ENCODE measurements at places on chromosomes 2 and 18. TPM values are rescaled to one million over a fixed set of nuclear protein-coding genes. Genes with fewer than 3 reads are reported as not detected.

Gene KCNJ3
- total RNA-seq: not detected

Gene PCARE
- total RNA-seq: not detected

Gene UGT1A10
- 0.11 TPM for total RNA-seq

Gene INHA
- 0.52 TPM for total RNA-seq

Gene HNMT
- 1.1 TPM for total RNA-seq

Gene KCTD1
- 35.8 TPM for total RNA-seq

Gene HS6ST1
- total RNA-seq: 12.0 TPM

Gene MDH1B
- 1.2 TPM for total RNA-seq

Gene FAHD2A
- 31.3 TPM for total RNA-seq

Gene RFX8
- total RNA-seq: not detected

Gene TMEM200C
- not detected for total RNA-seq

Gene POTEC
- total RNA-seq: not detected

Gene POTEF
- total RNA-seq: not detected

Gene DNAH6
- 0.02 TPM for total RNA-seq

Gene RAX
- total RNA-seq: not detected

Gene EGR4
- total RNA-seq: 0.19 TPM

Gene CNTNAP5
- not detected for total RNA-seq

Gene EFEMP1
- total RNA-seq: 39.6 TPM

Gene RGPD4
- not detected for total RNA-seq

Gene GLS
- 82.3 TPM for total RNA-seq

Gene NXPH2
- total RNA-seq: not detected

Data from A549 treated with AZD2906 at 1 μM for 4 hours (cell line).